ENCODE measurements at places on chromosomes 2 and 18.

DNA sequence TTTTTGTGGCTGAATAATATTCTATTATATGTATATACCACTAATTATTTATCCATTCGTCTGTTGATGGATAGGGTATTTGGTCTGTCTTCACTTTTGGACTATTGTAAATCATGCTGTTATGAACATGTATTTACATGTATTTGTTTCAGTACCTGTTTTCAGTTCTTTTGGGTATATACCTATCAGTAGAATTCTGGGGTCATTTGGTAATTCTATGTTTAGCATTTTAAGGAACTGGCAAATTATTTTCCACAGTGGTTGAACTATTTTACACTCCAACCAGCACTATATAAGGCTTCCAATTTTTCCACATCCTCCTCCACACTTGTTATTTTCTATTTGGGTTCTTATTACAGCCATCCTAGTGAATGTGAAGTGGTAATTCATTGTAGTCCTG, 12.4 kb upstream of the TANK start:
- DNase-seq = no peak

- no peak for DNase-seq
These were observed 746.1 kb downstream of the LRP1B start for GRCh38 chr2:141384676-141385075.

DNA sequence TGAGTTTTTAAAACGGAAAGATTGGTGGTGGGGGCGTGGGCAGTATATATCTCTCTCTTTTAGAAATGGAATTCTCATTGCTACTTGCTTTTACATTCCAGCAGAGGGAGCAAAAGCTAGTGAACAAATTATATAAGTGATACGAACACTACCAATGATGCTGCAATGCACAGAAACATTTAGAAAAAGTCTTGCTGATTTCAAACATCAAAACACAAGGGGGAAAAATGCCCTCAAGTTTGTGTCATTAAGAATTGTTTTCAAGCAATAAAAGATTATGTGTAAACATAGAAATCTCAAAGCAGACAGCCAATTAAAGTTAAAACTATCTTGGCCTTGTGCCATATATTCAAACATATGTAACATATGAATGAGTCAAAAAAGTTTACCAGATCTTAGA, 296.3 kb upstream of the KCNJ3 start:
- DNase-seq = no peak

DNA sequence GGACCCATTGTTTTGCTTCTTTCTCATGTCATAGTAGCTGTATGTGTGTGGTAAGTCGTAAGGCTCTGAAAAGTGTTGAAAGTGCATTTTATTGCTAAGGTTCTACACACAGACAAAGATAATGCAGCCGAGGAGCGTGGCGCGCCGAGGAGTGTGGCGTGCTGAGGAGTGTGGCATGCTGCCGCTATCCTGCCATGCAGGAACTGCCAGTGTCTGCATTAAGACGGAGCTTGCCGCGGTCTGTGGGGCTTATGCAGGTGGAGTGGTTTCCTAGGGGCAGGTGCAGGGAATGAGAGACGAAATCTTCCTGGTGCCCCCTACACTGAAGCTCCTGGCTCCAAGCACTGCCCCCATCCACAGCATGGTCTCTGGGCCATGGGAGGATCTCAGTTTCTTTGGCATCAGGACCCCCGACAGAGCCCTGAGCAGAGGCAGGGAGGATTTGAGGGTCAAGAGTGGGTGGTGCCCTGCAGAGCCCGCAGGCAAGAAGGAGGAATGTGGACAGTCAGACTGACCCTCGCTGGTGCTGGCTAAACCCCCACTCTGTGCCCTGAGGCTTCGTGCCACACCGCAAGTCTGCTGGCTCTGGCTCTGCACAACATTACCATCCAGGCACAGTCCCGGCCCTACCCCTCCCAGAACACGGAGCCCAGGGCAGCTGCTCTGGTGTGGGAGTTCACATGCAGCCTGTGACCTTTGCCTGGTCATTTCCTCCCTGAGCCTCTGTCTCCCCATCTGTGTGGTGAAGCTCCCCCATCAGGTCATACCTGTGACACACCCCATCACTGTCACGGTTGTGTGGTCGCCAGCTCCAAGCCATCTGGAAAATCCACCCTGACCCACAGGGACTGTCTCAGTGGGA, 3.2 kb downstream of the SNED1 start:
- peak; percentile 19 for DNase-seq

DNA sequence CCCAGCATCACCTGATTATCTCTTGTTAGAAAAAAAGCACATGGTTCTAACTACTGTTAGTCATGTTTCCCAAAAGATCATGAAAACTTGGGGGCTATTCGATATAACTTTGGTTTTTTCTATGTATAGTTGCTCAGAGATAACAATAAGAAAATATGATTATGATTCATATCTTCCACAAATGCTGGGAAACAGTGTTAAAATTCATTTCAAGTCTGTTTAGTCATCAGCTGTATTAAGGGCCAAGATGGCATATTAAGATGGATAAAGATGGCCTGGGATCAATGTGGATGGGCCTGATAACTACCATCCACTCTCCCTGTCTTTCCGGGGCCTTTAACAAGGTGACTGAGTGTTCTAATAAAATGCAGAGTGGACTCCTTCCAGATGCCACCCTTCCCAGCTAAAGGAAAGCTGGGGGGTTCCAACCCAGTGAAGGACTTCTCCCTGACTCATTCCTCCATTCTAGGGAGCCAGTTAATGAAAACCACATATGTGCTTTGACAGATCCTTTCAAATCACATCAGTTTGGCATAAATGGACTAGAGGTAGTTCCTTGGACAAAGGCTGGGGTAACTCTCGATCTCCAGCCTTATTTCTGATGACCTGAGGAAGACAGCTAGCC, 221.6 kb downstream of the VAPA start:
- DNase-seq = no peak

DNA sequence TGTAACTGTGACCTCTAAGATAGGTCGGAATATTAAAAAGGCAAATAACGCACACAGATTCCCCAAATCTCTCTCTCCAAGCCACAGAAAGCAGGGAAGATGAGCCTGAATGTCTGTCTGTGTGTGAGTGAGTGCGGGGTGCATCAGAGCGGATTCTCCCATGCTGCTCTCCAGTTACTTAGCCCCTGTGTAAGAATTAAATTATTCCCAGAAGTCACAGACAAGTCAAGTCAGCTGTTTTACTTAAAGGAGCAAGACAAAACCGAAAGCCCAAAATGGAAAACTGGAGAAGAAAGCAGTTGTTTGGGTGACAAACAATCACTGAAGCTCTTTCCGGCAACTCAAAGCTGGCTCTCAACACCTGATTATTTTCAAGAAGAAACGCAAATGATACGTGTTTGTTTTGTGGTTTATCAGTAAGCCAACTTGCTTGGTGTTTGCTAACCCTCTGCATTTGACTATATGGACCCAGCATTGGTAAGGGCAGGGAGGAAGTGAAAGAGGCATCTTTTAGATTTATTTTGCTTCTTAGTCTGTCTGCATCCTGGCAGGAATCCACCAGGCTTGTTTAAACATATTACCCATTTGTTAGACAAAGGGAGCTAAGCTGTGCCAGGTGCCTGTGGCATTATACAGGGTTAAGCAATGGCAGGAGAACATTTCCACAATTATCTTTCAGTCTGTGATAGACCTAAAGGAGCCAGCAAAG, 121.5 kb upstream of the CREB1 start:
- DNase-seq = no peak

DNA sequence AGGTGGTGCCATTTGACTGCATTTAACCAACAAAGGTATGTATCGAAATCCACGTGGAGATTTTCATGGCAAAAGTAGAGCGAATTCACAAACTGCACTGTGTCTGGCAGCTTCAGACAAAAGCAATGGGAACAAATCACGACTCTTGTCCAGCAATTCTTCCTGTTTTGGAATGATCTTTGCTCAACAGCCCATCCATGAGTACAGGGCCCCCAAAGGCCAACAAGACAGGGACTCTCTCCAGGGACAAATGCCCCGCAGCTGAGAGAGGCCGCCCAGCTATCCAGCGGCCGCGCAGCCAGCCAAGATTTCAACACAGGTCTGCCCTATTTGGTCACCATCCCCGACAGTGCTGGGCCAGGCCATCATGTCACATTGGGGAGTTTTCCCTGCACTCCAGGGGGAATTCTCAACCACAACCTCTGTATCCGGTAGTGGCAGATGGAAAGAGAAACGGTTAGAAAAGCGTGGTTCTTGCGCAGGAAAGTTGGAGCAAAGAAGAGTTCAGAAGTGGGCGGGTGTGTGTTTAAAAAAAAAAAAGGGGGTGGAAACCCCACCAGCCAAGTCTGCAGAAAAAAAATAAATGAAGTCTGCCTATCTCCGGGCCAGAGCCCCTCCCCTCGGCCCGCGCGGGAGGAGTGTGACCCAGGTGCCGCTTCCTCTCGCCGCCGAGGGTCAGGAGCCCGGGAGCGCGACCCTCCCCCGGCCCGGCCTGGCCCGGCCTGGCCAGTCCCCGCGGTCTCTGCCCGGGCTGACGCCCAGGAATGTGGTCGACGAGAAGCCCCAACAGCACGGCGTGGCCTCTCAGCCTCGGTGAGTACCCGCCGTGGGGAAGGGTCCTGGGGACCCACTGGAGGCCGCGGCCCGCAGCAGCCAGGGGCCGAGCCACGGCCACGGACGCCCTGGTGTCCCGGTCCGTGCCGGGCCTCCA, at the start of gene GYPC:
Gene GYPC, plus strand, starts transcription at position 659 of the 931 bp plus-strand sequence. Its CDS starts 106 bp downstream, at position 765.
- DNase-seq = peak; percentile 91

DNA sequence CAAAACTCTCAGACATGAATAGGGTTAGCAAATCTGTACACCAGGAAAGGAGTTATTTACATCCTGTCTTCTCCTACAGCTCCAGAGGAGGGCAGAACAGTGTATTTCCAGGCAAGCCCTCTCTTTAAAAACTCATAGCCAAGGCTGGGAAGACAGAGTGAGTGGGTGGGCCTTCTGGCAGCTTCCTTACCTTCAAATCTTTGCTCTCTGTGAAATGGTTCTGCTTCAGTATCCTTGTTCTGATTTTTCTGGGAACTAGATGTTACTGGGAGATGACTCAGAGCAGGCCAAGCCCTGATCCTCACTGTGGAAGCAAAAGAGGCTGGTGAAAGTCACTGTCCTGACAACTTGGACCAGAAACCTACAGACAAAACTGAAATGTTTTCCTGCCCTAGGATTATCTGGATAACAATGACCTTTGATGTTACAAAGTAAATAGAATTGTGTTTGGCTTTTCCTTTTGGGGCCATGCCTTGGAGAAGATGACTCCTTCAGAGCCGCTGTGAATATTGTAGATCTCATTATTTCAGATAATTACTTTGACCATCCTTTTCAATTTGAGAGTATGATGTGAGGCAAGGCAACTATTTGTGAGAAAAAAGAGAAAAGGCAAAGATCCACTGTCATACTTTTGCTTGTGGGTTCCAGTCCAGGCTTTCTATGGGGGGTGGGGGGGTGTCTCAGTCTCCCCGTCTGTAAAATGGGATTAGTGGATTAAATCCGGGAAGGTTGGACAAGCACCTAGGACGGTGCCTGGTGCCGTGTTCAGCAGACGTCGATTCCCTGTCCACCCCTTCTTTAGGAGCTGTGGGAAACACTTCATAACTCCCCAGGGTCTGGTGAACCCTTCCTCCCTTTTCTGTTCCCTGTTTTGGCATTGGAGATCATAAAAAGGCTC, 644 bp upstream of the QPCT start:
- no peak for DNase-seq

DNA sequence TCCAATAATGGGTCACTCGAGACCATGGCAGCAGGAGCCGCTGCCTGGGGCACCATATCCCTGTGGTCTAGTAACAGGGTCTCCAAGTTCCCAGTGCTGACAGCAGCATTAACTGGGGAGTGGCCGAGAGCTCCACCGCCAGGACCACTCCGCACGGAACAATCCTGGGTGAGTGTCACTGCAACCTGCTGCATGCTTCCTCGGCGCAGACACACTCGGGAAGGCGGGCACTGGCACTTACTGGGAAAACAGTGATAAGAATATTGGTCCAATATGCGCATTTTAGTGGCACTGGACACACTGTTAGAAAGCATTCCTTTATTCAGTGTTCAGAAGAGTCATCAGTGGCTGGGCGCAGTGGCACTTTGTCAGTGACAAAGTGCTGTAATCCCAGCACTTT, 29.7 kb downstream of the FAM228A start:
- DNase-seq = no peak

DNA sequence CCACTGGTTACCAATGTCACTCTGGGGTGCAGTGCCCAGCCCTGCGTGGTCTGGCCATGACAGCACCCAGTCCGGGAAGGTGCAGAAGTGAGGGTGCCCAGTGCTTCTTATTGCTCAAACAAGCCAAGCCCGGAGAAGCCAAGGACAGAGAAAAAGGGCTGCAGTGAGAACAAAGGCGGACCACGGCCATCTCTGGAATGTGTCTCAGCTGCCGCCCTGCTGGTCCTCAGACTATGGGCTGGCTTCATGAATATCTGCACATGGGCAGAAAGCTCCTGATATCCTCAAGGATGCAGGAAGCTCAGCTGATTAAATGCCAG, 28.7 kb downstream of the COPS9 start:
- DNase-seq = no peak

- DNase-seq = no peak
These were observed 209.0 kb downstream of the PRKCE start for GRCh38 chr2:45860136-45861121.

- no peak for DNase-seq
These were observed 858.7 kb upstream of the ACVR2A start for GRCh38 chr2:146986161-146986560.

- DNase-seq = peak; percentile 36
These were observed 64.7 kb downstream of the DGKD start for GRCh38 chr2:233418761-233419546.

DNA sequence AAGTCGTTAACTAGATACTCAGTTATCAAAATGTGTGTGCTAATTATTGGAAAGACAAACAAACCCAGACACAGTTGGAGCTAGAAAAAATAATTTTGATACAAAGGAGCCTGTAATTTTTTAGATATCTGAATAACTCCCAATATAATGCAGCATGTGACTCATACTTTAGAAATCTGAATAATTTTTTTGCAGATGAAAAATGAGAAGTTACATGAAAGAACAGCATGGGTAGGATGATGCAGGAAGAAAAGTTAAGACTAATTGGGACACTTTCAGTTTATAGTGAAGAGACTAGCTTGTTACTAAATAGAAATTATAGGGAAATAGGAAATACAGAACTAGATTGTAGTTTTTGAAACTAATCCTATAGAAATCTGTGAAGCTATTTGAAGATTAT, 945.8 kb downstream of the CBLN2 start:
- no peak for DNase-seq

GRCh38 chr2:38619458-38620164, 16.9 kb upstream of the HNRNPLL start:
- no peak for DNase-seq

- DNase-seq = no peak
These were observed 1462.8 kb upstream of the LRRTM1 start for GRCh38 chr2:81767187-81767912.

- DNase-seq = no peak
These were observed 489.9 kb downstream of the NYAP2 start for GRCh38 chr2:225889452-225889851.

DNA sequence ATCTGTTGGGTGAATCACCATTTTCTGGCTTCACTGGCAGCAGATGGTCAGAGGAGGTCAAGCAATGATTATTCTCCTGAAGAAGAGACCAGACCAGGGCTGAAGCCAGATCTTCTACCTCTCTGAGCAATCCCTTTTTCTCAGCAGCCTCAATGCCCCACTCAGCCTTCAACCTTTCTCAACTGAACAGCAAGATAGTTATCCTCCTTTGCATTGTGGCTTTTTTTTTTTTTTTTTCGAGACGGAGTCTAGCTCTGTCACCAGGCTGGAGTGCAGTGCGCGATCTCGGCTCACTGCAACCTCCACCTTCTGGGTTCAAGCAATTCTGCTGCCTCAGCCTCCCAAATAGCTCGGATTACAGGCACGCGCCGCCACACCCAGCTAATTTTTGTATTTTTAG, 50.5 kb downstream of the ZFP36L2 start:
- DNase-seq = no peak

All from upper lobe of left lung (tissue), 6 donors.